ENCODE measurements at places on chromosomes 7 and 10. TPM values are rescaled to one million over a fixed set of nuclear protein-coding genes. Genes with fewer than 3 reads are reported as not detected.

GRCh38 chr10:13859979-13860654 lies 273.4 kb downstream of the PRPF18 start:
- no peak for DNase-seq

DNA sequence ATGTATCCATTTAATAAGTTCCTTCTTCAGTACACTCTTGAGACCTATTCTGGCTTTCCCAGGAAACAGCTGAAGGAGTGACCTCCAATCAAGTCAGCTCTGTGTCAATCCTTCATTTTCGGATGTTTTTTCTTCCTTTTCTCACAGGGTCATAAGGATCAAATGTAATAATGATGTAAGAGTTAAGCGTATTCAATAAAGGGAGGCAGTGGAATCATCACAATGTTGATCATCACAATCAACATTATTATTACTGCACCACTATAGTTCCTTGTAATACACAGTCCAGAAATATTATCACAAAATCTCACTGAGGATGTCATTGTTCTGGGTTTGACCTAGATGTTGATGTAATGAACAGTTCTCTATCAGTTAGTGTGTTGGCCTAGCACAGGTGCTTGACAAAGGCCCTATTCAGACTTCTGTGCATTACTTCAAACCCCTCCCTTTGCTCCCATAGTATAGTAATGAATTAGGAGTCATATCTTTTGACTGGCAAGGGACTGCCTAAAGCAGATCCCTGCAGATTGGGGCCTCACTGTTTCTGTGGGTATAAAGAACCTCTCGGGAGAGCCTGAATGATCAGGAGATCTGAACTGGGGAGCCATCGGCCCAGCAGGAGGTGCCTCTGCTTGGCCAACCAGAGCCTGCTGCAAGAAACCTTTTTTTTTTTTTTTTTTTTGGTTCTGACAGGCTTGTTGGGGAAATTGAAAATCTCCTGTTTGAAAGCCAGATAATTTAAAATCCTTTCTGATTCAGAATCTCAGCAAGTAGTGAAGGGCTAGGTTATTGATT lies 100.6 kb downstream of the KAT6B start:
- no peak for DNase-seq

GRCh38 chr7:6307762-6308161 lies 35.3 kb upstream of the CYTH3 start:
- DNase-seq: no peak

- no peak for DNase-seq
Measured at GRCh38 chr10:46301721-46302479, 15.1 kb downstream of the ANTXRL start.

- no peak for DNase-seq
Measured at GRCh38 chr7:157795199-157795598, 458.4 kb downstream of the DNAJB6 start.

- no peak for DNase-seq
Measured at GRCh38 chr7:124679586-124680225, 85.9 kb downstream of the GPR37 start.

DNA sequence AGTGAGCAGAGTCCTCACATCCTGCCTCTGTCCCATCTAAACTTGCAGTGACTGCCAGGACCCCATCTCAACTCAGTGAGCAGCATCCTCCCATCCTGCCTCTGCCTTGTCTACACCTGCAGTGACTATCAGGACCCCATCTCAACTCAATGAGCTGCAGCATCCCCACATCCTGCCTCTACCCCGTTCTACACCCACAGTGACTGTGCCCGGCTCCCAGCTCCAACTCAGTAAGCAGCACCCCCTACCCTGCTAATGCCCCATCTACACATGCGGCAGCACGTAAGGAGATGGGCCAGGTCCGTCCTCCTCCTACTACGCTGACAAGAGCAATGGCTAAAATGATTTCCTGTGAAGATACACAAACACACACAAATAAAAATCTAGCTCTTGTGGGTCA lies 65.5 kb downstream of the TNS3 start:
- no peak for DNase-seq

- DNase-seq: no peak
Measured at GRCh38 chr10:60883187-60883586, 60.8 kb downstream of the RHOBTB1 start.

DNA sequence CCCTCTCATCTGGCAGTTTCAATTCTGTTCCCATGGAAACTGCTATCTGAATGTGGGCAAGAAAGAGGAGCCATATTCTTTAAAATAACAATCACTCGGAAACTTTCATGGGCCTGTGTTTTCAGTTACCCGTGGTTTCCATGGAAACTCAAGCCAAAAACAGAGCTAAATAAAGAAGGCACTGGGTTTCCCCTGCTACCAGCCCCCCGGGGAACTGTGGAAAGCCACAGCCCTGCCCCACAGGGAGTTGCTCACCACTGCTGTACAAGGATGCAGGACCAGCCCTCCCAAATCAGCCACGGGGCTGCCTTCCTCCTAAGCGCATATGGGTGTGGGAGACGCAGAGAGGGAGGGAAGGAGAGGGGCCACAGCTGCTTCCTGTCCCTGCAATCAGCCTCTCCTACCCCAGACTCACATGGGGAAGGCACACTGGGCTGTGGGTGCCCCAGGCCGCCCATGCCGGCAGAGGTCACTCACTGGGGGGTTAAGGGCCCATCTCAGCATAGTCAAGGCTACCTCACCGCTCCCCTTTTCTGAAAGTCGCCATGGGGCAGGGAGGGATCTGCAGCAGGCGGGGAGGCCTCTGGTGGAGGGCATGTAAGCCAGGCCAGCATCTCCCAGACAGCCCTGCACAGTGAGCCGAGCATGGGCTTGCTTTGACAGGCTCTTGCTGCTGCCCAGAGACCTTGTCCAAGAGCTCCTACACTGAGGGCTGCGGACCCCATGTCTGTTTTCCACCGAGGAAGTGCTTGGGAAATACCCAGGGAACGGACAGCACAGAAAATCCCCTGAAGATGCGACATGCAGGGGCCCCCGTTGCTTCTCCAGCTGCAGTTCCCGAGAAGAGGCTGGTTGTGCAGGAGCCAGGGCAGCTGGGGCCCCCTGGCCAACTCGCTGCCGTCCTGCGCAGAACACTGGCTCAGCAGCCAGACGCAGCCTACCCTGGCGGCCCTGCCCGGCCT lies 157.3 kb upstream of the PPP2R2D start:
- no peak for DNase-seq

GRCh38 chr7:133022661-133023060 lies 59.2 kb downstream of the CHCHD3 start:
- no peak for DNase-seq

DNA sequence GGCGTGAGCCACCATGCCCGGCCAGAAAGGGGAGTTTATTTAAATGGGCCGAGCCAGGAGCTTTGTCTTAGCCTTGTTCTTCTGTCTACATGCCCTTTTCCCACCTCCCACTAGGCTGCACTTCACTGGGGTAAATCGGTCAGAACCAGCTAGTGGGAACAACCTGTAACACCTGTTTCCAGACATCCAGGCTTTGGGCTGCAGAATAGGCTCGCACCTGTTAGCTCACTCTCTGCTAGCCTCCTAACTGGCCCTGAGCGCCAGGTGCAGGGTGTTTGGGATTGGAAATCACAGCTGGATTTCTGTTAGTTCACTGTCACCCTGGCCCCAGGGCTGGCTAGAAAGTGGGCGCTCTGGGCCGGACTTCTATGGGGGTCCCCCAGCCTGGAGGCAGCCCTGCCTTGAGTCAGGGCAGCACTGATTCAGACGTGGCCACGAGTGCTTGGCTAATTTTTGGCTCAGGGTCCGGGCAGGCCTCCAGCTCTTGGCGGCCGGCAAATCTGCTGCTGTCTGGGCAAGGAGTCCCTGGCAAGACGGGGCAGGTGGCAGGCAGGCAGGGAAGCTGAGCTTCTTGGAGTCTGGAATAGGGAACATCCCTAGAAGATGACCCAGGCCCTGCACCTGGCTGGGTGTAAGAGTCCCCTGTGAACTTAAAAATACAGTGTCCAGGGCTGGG lies 48.6 kb downstream of the GTF2IRD1 start:
- DNase-seq: no peak

DNA sequence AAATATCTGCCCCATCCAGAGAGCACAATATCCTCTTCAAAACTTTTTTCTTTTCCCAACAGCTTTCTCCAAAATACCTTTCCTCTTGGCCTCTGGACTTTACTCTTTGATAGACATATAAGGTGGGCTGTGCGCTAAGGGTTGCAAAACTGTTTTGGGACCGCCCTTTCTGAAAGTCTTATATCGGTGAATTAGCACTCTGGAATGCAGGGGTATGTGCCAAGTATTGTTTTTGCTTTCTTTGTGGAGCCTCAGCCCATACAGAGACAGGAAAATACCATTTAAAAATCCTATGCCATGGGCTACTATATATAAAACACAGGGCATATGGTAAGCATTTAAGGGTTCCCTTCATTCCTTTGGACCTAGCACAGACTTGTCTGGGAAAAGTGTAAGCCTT lies 37.7 kb downstream of the PPP1R17 start:
- no peak for DNase-seq

- no peak for DNase-seq
Measured at GRCh38 chr10:115826396-115826795, 446.6 kb downstream of the GFRA1 start.

DNA sequence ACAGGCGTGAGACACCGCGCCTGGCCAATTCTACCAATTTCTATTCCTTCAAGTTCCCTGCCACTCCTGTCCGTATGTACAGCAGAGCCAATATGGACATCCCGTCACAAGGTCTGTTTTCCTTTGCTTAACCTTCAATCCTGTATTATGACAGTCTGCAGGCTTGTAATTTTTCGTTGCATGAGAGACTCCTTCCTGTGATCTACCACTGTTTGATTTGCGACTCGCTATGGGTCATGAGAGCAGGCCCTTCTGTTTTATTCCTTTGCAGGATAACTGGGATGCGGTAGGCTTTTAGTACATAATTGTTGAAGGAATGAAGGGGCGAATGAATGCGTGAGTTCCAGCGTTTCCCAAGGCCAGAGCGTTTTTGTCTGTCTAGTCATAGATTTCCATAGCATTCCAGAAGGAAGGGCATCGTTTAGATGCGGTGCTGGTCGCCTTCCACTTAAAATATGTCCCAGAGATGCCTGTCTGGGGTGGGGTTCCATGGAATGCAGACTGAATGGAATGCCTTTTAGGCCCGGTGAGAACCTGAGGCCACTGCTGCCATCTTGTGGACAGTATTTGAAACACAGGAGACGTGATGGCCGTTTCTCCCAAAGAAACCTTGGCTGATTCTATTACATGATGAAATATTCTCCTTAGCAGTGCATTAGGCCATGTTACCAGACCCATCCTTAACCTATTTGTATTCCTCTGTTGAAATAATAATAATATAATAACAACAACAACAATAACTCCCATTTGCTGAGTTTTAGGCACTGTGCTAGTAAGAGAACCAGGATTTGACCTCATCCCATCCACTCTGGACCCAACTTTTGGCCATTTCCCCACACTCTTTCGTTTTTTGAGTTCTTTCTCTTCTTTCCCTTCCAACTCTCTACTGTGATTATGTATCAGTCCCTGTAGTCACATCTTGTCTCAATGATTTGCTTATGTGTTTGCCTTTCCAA lies 193.2 kb downstream of the MYOF start:
- peak; percentile 29 for DNase-seq

DNA sequence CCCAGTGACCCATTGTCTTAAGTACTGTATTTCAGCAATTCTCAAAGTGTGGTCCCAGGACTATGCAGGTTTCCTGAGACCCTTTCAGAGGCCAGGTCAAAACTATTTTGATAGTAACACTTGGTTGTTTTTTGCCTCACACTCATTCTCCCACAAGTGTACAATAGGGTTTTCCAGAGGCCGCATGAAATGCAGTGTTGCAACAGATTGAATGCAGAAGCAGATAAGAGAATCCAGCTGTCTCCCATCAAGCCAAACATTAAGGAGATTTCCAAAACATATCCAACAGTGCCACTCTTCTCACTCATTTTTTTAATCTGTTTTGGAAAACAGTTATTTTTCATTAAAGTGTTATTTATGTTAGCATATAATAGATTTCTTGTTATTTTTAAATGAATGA lies 20.0 kb downstream of the VKORC1L1 start:
- DNase-seq: no peak

GRCh38 chr7:132575419-132575981 lies 770 bp downstream of the PLXNA4 start:
- DNase-seq: peak; percentile 51

DNA sequence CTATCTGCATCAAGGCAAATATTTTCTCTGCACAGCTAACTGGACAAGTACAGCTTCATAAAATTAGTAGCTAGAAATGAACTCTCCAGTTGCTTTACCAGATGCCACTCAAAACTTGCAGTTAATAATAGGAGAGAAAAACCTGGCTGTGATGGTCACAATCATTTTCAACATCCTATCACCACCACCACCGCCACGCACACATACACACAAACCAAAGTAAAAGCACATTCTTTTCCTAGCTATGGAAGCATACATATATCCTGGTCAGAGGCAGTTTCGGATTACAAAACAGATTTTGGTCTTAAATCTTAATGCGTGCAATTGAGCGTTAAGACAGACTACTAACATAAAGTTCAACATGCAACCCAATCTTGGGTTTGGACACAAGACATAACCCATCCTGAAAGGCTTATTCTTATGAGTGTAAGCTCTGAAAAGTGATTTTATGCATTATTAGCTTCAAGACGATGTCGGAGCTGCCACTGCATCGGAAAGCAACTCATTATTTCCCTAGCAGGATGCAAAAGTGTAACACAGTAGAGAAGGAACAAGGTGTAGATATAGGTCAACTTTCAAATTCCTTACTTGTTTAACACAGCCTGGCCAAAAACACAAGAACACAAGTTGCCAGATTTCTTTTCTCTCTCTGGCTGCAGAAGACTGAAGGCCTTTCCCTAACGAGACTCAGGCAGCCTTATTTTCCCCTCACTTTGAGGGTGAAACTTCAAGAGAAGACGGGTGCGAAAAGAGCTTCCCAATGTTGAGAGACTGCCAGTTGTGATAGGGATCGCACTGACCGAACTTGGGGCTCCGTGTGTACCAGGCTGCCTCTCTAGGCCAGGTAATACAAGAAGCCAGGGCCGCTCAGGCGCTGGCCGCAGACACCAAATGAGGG lies 1.2 kb downstream of the CACUL1 start:
- no peak for DNase-seq

DNA sequence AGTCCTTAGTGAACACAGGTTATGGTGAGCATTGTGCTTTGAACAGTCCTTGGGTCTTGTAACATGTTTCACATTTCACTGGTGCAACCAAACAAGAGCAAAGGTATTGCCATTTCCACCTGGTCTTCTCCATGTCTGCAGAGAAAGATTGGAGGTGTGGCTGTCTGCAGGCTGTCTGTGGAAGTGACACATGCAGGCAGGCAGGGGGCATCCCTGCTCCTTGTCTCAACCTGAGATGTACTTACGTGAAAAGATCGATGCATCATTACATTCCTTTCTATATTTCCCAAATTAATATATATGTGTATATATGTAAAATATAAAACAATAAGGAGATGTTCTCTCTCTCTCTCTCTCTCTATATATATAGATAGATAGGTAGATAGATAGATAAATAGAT lies 54.3 kb downstream of the LRRC18 start:
- no peak for DNase-seq

Gene KCNMA1
- total RNA-seq: 27.3 TPM

Gene MYL10
- total RNA-seq: not detected

Gene ANXA8L1
- not detected for total RNA-seq

Gene SPDYE1
- total RNA-seq: not detected

Gene NPS
- not detected for total RNA-seq

Gene TMEM130
- total RNA-seq: 4.9 TPM

Gene EBF3
- total RNA-seq: 0.82 TPM

Gene METTL2B
- 37.9 TPM for total RNA-seq

Gene LIPN
- total RNA-seq: not detected

Data from frontal cortex (tissue), 4 donors.